ENCODE measurements at places on chromosomes 7 and 10. TPM values are rescaled to one million over a fixed set of nuclear protein-coding genes. Genes with fewer than 3 reads are reported as not detected.

Gene GPRIN2
- 0.16 TPM for total RNA-seq

Gene GRID1
- 4.7 TPM for total RNA-seq

DNA sequence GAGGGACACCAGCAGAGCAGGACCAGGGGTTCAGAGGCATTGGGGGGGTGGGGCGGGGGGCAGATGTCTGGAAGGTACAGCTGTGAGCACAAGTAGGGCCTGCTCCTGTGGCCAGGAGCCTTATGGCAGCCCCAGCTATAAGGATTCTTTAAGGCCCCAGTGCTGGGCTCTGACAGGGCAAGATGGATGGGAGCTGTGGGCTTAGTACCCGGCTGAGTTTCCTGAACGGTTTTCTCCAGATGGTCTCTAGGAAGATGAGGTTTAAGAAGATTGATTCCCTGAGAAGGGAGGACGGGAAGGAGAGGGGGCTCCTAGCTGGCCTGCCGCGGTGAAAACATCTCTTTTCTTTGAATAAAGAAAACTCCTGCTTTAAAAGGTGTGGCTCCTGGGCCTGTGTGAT is 30.1 kb upstream of the COMTD1 start:
- no peaks in the 10 kb centered on the region for H3K36me3 ChIP-seq
- H3K27me3 ChIP-seq, result no peaks in the 10 kb centered on the region
- no peaks in the 10 kb centered on the region for H3K4me1 ChIP-seq
- H3K27ac ChIP-seq, result no peak overlapping the region
- no peak for DNase-seq

GRCh38 chr7:101108961-101109360 is 17.9 kb upstream of the SERPINE1 start:
- no peak for DNase-seq
- H3K36me3 ChIP-seq, result no peaks in the 10 kb centered on the region
- no peaks in the 10 kb centered on the region for H3K27me3 ChIP-seq
- peak overlapping the region; percentile 31 for H3K27ac ChIP-seq
- H3K4me3 ChIP-seq, result no peak overlapping the region

GRCh38 chr7:92768501-92769393 is 67.6 kb downstream of the CDK6 start:
- peaks cover 5% of the 10 kb centered on the region for H3K36me3 ChIP-seq
- H3K4me1 ChIP-seq, result peaks cover 28% of the 10 kb centered on the region
- no peak for DNase-seq
- peak overlapping the region; percentile 61 for H3K27ac ChIP-seq

- DNase-seq, result no peak
- no peak overlapping the region for H3K4me3 ChIP-seq
- H3K4me1 ChIP-seq, result no peaks in the 10 kb centered on the region
- H3K36me3 ChIP-seq, result no peaks in the 10 kb centered on the region
- no peak overlapping the region for H3K27ac ChIP-seq
Observed at GRCh38 chr10:20157314-20157713, 341.1 kb downstream of the PLXDC2 start.

DNA sequence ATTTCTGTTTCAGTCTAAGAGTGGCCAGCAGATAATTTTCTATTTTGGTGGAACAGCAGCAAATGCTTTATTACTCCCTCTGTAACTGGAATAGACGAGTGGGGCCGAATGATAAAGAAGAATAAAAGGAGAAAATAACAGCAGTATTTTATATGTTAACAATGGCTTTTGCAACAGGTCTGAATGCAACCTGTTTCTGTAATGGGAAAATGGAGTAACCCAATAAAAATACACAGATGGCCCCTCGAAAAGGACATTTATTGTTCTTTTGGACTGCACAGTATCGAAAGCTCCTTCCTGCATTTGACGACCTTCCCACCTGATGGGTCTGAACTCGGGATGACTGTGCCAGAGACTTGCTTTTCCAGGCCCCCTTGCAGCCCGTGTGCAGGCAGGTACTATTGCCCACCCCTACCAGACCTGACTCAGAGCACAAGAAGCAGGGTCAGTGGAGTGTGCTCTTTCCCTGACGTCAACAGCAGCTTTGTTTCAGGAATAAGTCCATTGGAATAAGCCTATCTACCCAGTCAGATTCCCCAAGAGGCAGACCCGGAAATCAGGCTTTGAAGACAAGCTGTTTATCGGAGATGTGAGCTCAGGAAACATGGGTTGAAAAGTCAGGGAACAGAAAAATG is 306.5 kb upstream of the NEBL start:
- H3K36me3 ChIP-seq, result no peaks in the 10 kb centered on the region
- no peak for DNase-seq
- no peak overlapping the region for H3K27ac ChIP-seq
- no peaks in the 10 kb centered on the region for H3K4me1 ChIP-seq

- H3K4me1 ChIP-seq, result peaks cover 8% of the 10 kb centered on the region
- no peak overlapping the region for H3K27ac ChIP-seq
- DNase-seq, result no peak
- no peaks in the 10 kb centered on the region for H3K27me3 ChIP-seq
Observed at GRCh38 chr7:103134836-103135554, 13.9 kb downstream of the NAPEPLD start.
